ENCODE measurements at places on chromosomes 16 and 17.
A peak's percentile ranks its signal among the peaks of the same experiment; 100 is the strongest.

GRCh38 chr17:75356260-75356937 lies 49.1 kb downstream of the GRB2 start:
- no peak for DNase-seq

DNA sequence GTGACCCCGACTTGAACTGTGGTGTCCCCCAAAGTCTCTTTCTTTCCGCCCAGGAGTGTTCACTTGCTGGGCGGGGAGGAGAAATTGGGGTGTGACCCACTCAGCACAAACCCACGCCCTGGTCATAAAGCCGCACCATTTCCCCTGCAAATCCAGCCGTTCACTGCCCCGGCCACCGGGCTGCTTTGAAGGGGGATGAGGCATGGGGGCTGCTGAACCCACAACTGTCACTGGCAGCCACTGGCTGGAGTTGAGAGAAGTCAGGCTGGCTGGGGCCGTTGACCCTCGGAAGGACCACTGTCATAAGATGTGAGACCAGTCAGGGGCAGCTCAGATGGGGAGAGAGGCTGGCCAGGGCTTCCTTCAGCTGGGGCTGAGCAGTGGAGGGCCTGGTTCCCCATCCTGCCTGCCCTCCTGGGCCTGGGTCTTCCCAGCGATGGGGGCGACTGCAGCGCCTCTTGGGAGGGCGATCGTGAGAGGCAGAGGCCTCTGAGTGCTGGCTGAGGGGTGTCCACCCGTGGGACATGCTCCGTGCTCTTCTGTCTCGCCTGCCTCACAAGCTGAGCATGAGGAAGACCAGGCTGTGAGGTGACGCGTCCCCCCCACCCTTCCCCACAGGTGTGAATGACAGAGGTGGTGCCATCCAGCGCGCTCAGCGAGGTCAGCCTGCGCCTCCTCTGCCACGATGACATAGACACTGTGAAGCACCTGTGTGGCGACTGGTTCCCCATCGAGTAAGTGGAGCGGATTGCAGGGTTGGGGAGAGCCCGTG lies 19.5 kb downstream of the C16orf90 start:
- DNase-seq: no peak

DNA sequence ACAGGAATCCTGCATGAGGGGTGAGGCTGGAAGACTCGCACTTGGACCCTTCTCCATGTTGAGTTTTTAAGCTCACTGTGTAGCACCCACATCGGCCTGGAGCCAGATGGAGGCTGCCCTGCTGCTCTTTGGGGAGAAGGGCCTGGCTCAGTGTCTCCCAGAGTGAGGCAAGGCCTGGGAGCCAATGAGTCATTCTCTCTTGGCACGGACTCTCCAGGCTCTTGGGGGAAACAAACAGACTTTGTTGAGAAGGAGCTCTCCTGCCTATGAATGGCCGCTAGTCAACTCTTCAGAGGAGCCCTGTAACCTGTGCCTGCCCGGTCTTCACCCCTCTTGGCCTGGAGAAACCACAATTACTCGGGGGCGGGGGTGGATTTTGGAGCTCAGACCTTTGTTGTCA lies 50.8 kb upstream of the MAF start:
- DNase-seq: no peak

DNA sequence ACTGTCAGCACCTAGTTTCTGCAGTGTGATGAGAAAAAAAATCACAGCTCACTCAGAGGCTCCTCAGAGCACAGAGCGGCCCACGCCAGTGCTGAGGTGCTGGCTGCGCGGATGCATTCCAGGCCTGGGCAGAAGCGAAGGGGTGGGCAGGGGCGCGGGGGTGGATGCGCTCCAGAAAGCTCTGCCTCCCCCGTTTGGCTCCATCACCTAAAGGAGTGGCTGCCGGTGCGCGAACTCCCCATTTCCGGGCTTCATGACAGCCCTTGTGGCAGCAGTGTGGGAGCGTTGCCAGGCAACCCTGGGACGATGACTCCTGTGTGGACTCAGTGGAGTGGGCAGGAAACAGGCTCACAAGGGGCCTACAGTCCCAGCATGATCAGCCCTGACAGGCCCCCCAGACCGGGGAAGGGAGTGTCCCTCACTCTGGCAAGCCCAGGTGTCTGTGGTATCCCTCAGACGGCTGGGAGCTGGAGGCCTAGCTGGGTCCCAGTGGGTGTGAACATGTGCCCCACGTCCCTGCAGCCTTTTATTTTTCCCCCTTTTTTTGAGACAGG lies 32.8 kb upstream of the NUDT16L1 start:
- no peak for DNase-seq

GRCh38 chr16:66207139-66207882 lies 159.2 kb upstream of the CDH5 start:
- no peak for DNase-seq

- no peak for DNase-seq
Measured at GRCh38 chr17:47844227-47844626, 3.2 kb upstream of the SCRN2 start.

- DNase-seq: peak; percentile 83
Measured at GRCh38 chr17:77391668-77392375, 251.1 kb downstream of the SEC14L1 start.

DNA sequence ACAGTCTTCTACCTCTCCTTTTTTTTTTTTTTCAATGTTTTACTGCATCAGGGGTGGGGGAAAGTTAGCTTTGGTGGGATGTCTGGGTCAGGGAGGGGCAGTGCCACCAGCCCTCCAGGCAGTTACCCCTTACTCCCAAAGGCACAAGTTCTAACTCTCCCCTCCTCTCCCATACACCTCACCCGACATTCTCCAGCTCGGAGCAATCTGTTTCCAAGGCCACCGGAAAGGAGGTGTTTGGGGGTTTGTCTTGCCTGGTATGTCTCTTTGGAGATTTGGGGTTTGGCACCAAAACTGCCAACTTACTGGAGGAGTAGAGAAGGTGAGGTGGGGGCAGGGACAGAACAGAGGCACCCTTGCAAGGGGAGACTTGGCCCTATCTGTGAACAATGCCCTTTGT lies 4.7 kb downstream of the DLX3 start:
- no peak for DNase-seq

GRCh38 chr17:17139972-17140589 lies 66.1 kb downstream of the PLD6 start:
- no peak for DNase-seq

DNA sequence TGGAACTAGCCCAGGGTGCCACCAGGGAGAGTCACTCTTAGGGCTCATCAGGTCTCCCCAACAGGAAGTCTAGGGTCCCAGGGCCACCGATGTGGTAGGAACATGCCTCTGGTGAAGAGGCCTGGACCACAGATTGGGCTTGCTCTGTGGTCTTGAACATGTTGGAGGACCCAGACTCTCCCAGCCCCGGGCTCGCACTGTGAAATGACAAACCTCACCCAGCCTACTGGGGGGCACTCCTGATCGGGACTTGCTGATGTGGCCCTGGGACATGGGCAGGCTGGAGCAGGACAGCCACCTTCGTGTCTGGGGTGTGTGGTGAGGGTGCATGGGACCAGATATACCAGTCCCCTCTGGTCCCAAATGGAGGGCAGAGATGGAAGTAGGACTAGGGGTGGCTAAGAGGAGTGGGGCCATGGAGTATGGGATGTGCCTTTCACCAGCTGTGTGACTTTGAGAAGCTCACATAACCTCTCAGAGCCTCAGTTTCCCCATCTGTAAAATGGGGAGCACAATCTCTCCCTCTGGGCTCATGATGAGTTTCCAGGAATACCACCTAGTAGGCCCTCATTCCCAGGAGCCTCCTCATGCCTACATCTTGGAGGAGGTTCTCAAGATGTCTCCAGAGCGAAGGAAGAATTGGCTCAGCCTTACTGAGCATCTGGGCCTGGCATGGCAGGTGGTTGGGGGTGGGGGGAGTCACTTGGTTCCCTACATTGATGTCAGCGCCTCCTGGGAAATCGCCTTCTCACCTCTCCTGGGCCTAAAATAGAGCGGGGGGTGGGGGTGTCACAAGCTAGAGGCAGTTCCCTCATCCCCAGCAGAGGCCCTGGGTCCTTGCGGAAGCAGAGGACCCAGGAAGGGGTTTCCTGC lies 1.5 kb upstream of the ADAM11 start:
- DNase-seq: no peak

DNA sequence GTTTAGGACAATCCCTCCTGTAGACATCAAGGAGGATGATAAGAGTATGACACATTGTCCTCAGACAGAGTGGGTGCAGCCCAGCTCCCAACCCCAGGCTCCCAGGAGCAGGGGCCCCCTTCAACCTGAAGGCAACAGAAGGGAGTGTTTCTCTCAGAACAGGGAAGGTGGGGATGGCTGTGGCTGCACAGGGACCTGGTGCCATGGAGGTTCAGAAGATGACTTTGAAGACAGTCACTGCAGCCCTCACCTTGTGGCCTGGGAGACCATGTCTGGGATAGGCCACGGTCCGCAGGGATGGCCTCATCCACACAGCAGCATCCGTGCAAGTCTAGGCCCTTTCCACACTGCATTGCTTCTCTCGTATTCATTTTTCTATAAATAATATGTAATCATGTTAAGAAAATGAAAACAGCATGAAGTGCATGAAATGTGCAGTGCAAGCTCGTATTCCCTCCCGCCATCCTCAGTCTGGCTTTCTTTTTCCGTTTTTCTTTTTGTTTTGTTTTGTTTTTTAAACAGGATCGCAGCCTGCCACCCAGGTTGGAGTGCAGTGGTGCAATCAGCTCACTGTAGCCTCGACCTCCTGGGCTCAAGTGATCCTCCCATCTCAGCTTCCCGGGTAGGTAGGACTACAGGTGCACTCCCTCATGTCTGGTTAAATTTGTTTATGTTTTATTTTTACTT lies 71.1 kb downstream of the METRNL start:
- DNase-seq: no peak

DNA sequence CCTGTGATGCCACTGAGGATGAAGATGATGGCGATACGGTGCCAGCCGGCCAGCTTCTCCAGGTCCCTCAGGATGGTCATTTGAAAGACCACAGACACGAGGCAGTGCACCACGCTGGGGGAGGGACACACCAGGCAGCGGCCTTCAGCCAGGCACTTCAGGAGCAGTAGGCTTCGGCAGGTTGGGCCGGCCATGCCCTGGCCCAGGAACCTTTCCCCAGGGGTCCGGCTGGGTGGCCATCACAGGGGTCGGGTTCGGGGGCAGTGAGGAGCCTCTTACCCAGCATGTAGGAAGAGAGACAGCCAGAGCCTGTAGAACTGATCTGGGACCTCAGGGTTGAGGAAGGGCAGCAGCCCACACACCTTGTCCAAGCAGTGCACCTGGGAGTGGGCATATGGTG lies 5.3 kb downstream of the AANAT start:
- no peak for DNase-seq
